ENCODE measurements at places on chromosomes 4 and X.

DNA sequence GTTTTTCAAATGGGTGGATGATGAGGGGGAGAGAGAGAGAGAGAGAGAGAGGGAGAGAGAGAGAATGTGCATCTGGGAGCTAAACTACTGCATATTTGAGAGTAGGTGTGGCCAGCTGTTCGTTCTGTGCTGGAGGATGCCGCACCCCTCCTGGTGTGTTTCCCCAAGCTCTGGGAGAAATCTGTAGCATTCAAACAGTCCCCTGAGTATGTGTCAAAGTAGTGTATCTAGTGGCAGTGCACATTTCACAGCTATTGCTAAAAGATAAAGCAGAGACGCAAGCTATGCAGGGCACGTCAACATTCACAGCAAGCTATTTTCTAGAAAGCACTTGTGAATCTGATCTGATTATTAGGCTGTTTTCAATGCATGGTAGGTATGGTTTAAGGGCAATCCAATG is 83.5 kb upstream of the LIMCH1 start:
- DNase-seq = no peak

GRCh38 chr4:3192827-3193226 is 56.1 kb upstream of the MSANTD1 start:
- no peak for DNase-seq

GRCh38 chrX:136747003-136747986 is 33.4 kb downstream of the ARHGEF6 start:
- no peak for DNase-seq

DNA sequence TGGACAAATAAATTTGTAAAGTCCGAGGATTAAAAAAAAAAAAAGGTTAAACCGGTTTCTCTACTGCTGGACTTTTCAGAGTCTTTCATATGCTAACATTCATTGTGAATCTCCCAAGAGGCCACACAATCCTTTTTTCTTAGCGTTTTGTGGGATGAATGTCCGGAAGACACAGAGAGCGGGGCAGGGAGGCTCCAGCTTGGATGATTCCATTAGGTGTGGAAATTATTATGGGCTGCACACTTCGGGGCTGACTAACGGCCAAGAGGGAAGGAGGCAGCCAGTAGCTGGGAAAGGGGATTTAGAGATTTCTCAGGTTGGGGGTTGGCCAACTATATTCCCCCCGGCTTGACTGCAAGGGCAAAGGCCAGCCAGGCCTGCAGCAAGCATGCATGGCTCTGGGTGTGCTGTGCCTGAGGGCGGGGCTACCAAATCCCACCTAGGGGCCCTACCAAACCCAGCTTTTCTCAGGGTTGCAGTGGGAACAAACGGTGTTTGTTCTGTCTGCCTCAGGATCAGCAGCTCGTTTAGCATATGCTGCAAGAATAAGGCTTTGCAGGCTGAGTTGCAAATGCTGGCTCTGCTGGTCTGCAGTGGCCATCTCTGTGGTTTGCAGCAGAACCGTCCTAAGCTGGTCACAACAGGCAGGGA is 28.6 kb downstream of the NYX start:
- no peak for DNase-seq

- no peak for DNase-seq
Measured at GRCh38 chrX:11364835-11365234, 71.6 kb downstream of the AMELX start.

- DNase-seq = no peak
Measured at GRCh38 chr4:184689681-184690080, 40.1 kb downstream of the PRIMPOL start.

- DNase-seq = no peak
Measured at GRCh38 chrX:63679432-63679831, 105.6 kb downstream of the ARHGEF9 start.
